SJSA1 (cell line): ENCODE measurements at places on chromosomes 5 and 9. TPM values are rescaled to one million over a fixed set of nuclear protein-coding genes. Genes with fewer than 3 reads are reported as not detected.

DNA sequence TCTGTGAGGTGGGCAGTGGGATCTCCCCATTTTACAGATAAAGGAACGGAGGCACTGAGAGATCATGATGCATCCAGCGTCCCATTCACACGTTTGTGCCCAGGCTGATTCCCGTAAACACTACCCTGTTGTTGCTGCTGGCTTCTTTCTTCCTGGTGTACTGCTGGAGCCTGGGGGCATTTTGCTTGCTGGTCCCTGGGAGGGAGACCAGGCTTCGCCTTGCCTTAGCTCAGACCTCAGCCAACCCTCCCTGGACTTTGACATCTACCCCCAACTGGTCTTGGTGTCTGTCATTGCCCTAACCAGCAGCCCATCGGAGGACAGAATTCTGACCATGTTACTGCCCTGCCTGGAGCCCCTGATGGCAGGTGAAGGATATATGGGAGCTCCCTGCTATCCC is 82.4 kb downstream of the ZNF618 start:
- no peak for DNase-seq

GRCh38 chr9:19381656-19382055 is 1.6 kb upstream of the RPS6 start:
- DNase-seq: no peak

DNA sequence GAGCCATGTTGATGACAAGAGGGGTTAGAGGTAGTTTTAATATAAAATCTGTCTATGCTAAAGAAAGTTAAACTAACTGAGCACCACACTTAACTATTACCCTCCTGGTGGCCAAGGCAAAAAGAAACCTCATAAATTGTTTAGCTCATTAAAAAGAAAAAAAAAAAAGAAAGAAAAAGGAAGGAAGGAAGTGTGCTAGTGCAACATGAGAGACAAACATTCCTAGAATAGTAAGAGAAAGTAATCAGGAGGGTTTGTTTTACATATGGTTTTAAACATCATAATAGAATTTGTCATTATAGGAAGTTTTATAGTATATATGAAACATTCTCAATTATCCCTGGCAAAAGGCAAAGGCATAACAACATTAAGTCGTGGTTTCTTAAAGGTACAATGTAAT is 152.3 kb downstream of the SNX18 start:
- DNase-seq: no peak

- no peak for DNase-seq
Observed at GRCh38 chr5:52690236-52690768, 97.4 kb upstream of the ITGA1 start.

The PAPPA gene
- total RNA-seq: 1.9 and 5.3 TPM in 2 replicates
